Lung (tissue), 17 donors: ENCODE measurements at places on chromosomes 1 and 21. TPM values are rescaled to one million over a fixed set of nuclear protein-coding genes. Genes with fewer than 3 reads are reported as not detected.
A peak's percentile ranks its signal among the peaks of the same experiment; 100 is the strongest.

SYNC gene
- total RNA-seq, result 15.4 TPM

TSPEAR gene
- 0.43 TPM for total RNA-seq

PDZK1IP1 gene
- 68.5 TPM for total RNA-seq

KRTAP11-1 gene
- total RNA-seq, result not detected

CR2 gene
- total RNA-seq, result 0.34 TPM

FAM110D gene
- 3.2 TPM for total RNA-seq

DNAJC28 gene
- total RNA-seq, result 1.3 TPM

DPH5 gene
- 28.6 TPM for total RNA-seq

KRTAP19-2 gene
- total RNA-seq, result not detected

PTAFR gene
- total RNA-seq, result 37.3 TPM

IL20 gene
- total RNA-seq, result not detected

GRCh38 chr1:241518476-241519307 is 863 bp downstream of the FH start:
- peak overlapping the region; percentile 97 for H3K27ac ChIP-seq
- peak overlapping the region; percentile 96 for H3K4me3 ChIP-seq
- H3K27me3 ChIP-seq, result peaks cover 7% of the 10 kb centered on the region
- peaks cover 11% of the 10 kb centered on the region for H3K36me3 ChIP-seq
- no peaks in the 10 kb centered on the region for H3K4me1 ChIP-seq

DNA sequence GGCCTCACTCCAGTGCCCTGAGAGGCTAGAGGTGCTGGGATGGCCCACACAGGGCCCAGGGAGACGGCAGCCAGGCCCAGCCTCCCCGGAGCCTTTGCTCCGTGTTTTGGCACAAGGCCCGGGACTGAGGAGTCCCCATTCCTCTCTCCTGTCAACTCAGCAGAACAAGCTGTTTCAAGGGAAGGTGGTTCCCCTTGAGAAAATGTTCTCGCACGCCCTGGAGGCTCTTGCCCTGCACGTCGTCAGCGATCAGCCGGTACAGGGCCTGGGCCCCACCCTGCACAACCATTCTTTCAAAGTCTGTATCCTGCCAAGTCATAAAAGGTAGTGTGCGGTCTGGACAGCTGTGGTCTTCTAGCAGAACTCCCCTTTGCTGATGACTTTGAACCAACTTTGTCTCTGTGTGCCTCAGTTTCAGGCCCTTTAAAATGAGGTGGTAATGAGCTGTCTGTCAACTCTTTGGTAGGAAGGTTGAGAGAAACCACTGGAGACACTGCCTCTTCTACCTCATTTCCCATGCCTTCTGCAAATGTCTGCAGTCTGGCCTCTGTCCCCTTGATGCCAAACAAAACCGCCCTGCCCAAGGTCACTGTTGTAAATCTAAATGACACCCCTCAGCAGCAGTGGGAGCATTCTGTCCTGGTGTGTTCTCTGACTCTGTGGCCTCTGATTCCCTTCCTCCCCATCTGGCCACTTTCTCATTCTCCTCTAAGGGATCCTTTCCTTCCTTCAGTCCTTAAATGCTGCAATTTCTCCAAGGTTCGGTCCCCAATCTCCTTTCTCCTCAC is 138.6 kb upstream of the JUN start:
- no peak overlapping the region for H3K4me3 ChIP-seq
- H3K4me1 ChIP-seq, result peaks cover 6% of the 10 kb centered on the region
- peak overlapping the region; percentile 44 for H3K27ac ChIP-seq
- peak; percentile 91 for DNase-seq
- H3K36me3 ChIP-seq, result no peaks in the 10 kb centered on the region

DNA sequence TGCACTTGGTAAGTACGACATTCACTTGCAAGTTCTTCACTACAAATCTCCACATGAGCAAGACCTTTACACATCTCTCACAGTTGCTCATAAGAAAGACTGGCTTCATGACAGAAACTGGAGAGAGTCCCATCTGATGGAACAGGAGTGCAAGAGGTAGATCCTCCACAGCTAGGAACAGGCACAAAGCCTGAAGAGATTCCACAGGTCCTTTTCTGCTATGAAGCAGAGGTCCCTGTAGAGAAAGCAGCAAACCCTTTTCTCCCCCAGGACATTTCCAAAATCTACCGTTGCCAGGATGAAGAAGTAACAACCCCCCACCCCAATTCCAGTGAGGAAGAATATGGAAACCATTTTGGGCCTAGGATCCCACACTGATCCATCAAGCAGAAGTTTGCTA is 47.3 kb downstream of the EIF4G3 start:
- no peaks in the 10 kb centered on the region for H3K27me3 ChIP-seq
- DNase-seq, result no peak
- H3K27ac ChIP-seq, result no peak overlapping the region
- H3K4me3 ChIP-seq, result no peak overlapping the region
- no peaks in the 10 kb centered on the region for H3K4me1 ChIP-seq

- no peak for DNase-seq
- no peaks in the 10 kb centered on the region for H3K27me3 ChIP-seq
- no peak overlapping the region for H3K27ac ChIP-seq
- peaks cover 17% of the 10 kb centered on the region for H3K4me1 ChIP-seq
These were observed 36.2 kb downstream of the KCNN3 start for GRCh38 chr1:154833841-154834240.

- peaks cover 11% of the 10 kb centered on the region for H3K36me3 ChIP-seq
- no peak overlapping the region for H3K4me3 ChIP-seq
- no peaks in the 10 kb centered on the region for H3K27me3 ChIP-seq
These were observed 77.7 kb downstream of the MRPL37 start for GRCh38 chr1:54277451-54278341.

DNA sequence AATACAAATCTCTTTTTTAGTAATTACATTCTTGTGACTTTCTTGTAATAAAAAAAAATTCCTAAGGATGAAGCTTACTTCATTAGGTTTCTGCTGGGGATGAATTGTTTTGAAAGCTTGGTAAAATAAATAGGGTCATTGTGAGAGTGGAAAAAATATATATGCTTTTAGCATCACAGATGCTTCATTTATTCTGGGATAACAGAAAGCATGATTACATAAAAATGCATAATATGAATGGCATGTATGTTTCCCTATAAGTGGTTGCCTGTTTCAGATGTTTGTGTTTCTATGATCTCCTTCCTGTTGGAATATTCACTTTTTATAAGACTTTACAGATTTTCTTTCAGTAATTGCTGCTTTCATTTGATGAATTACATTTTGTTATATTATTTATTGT is 42.3 kb downstream of the HMCN1 start:
- no peak overlapping the region for H3K27ac ChIP-seq
- H3K27me3 ChIP-seq, result no peaks in the 10 kb centered on the region
- no peaks in the 10 kb centered on the region for H3K4me1 ChIP-seq
- no peak for DNase-seq
- H3K4me3 ChIP-seq, result no peak overlapping the region
- no peaks in the 10 kb centered on the region for H3K36me3 ChIP-seq

DNA sequence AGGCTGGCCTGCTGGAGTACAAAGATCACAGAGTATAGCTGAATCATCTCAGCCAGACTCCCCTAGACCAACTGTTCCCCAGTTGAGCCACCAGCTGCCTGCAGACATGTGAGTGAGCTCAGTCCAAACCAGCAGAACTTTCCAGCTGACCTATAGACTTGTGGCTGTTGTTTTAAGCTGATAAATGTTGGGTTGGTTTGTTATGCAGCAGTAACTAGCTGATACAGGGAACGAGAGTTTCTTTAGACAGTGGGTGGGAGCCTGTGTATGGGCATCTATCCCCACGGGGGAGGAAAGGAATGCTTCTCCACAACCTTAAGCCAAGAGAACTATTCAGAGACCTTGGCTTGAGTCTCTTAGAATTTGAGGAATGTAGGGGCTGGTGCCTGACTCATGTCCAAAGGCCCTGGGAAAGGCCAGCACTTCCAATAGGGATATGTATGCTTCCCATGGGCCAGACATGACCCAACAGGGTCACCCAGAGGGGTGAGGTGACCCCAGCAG is 30.1 kb downstream of the SLC1A7 start:
- H3K27me3 ChIP-seq, result no peaks in the 10 kb centered on the region
- H3K27ac ChIP-seq, result no peak overlapping the region

DNA sequence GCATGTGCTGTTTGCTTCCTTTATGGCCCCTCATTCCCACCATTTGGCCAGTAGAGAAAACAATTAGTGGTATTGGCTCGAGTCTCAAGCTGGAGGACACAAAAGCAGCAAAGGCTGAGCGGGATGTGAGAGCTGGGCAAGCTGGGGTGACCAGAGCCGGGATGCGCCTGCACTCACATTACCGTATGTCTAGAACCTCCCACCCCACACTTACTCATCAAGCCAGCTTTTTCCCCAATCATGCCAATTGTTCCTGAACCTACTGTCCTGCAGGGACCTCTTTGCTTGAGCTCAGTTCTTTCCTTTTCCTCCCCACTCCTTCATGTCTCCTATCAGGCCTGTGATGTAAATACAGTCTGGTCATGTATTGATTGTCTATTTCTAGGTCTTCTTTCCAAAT is 45.9 kb downstream of the KIRREL1 start:
- H3K27me3 ChIP-seq, result no peaks in the 10 kb centered on the region
- H3K4me3 ChIP-seq, result no peak overlapping the region
- H3K4me1 ChIP-seq, result peaks cover 11% of the 10 kb centered on the region

DNA sequence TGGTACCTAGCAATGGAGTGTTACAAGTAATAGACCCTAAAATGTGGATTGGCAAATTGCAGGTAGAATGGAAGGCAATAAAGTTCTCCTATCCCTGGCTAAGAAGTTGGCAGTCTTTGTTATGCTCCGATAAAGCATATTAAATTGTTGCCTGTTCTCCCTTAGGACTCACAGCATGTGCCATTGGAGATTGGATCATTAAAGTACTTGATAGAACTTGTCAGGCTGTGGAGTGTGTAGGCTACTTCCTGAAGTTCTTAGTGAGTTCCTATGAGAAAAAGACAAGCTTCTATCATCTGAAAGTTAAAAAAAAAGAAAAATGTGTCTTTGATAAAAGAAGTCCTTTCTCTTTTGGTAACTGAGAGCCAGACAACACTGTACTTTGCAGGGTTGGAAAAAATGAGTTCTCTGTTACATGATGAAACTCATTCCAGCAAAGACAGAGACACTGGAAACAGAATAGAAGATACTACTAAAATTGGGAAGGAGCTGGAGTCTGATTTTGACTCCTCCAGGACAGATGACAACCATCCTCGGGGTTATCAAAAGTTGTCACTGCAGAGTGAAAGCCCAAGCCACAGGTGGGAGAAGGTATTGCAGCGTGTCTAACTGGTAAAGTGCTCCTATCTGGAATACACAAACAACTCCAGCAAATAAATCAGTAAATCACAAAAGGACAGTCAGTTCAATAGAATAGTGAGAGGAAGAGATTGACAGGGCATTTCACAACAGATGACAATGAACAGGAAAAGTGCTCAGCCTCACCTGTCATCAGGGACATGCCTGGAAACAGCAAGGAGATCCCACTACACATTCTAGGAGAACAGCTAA is 87.5 kb upstream of the WDR26 start:
- no peak for DNase-seq
- H3K4me1 ChIP-seq, result no peaks in the 10 kb centered on the region
- no peaks in the 10 kb centered on the region for H3K36me3 ChIP-seq
- H3K27me3 ChIP-seq, result no peaks in the 10 kb centered on the region
- no peak overlapping the region for H3K4me3 ChIP-seq

DNA sequence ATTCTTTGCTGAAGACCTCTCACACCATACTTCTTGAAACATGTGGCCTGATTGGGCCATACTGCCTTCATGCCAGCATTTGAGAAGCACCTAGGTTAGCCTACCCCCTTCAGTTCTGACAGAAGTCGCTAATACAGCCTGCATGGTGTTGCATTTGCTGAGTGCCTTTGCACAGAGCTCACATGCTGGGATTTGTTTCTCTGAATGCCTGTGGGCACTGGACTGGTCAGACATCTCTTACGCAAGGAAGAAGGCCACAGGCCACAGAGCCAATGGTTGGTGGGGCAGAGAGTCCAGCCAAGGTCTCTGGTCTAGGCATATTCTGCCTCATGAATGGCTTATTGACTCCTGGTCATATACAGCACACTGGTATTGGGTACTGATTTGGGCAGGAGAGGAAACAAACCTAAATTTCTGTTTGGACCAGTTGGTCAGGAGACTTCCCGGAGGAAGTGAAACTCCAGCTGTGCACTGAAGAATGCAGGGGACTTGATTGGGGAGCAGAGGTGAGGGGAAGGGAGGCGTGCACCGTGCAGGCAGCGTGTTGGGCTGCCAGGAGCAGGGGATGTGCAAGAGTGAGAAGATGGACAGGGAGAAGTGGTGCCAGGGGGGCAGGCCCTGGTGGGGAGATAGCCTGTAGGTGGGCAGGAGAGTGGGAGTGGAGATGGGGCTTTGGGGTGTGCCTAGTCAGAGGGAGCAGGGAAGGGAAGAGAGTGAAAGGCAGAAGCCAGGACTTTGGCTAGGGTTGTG is 18.1 kb downstream of the URB2 start:
- H3K27me3 ChIP-seq, result no peaks in the 10 kb centered on the region
- no peaks in the 10 kb centered on the region for H3K4me1 ChIP-seq
- no peak for DNase-seq
- no peak overlapping the region for H3K4me3 ChIP-seq

- no peak for DNase-seq
- H3K4me1 ChIP-seq, result peaks cover 6% of the 10 kb centered on the region
- H3K27me3 ChIP-seq, result no peaks in the 10 kb centered on the region
- H3K4me3 ChIP-seq, result no peak overlapping the region
- H3K36me3 ChIP-seq, result no peaks in the 10 kb centered on the region
These were observed 5.0 kb downstream of the PALMD start for GRCh38 chr1:99650773-99651437.

- DNase-seq, result no peak
- no peak overlapping the region for H3K27ac ChIP-seq
- H3K4me3 ChIP-seq, result no peak overlapping the region
- no peaks in the 10 kb centered on the region for H3K4me1 ChIP-seq
- no peaks in the 10 kb centered on the region for H3K27me3 ChIP-seq
- H3K36me3 ChIP-seq, result no peaks in the 10 kb centered on the region
These were observed 66.4 kb upstream of the CCDC190 start for GRCh38 chr1:162927421-162927820.

DNA sequence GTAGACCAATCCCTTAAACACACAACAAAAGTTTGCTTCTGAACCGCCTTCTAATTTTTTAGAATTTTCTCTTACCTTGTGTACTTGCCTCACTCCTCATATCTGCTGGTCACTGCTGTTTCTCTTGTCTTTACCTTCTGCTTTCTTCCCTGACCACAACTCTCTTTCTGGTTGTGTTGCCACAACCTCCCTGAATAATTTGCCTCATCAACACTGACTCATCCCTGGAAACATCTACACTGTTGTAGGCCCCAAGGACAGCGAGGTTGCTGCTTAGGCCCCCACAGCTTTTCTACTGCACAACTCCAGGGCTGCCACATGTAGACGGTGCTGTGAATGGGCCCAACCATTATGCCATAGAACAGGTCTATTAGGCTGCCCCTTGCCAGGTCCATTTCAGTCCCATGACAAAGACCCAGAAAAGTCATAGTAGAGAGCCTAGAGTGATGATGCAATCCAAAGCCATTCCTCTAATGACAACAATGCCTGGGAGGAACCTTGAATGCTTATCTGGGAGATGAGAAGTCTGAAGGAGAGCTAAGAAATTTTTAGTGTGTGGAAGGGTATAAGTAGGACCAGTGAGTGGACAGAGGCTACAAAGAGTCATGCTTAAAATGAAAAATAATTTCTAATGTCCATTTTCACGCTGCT is 36.6 kb upstream of the LCE5A start:
- H3K4me3 ChIP-seq, result no peak overlapping the region
- H3K27ac ChIP-seq, result no peak overlapping the region
- DNase-seq, result no peak
- H3K36me3 ChIP-seq, result no peaks in the 10 kb centered on the region
